ENCODE measurements at places on chromosomes 1 and 21. TPM values are rescaled to one million over a fixed set of nuclear protein-coding genes. Genes with fewer than 3 reads are reported as not detected.

AIRE gene
- not detected for polyA plus RNA-seq

- no peak for DNase-seq
Observed at GRCh38 chr21:41235201-41235600, 67.2 kb downstream of the BACE2 start.

DNA sequence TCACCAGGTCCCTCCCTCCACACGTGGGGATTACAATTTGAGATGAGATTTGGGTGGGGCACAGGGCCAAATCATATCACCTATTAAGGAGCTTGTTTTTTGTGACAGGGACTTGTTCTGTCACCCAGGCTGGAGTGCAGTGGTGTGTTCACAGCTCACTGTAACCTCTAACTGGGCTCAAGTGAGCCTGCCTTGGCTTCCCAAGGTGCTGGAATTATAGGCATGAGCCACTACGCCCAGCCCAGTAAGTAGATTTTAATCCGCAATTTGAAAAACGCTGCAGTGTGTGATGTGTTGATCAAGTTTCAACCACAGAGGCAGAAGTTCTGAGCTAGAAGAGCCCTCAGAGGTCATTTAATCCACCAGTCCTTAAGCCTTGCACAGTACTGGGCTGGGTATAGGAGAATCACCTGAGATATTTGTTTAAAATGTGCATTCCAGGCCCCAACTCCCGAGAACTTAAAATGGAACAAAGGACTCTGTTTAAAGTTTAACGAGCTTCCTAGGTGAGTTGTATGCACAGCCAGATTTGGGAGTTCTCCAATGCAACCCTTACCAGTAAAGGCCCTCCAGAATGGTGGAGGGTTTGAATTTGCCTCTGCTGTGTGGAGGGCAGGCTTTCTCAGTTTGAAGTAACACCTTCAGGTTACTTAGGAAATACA lies 13.4 kb downstream of the RPL11 start:
- DNase-seq, result peak; percentile 35

- DNase-seq, result no peak
Observed at GRCh38 chr1:184954232-184954995, 19.9 kb downstream of the NIBAN1 start.

- DNase-seq, result no peak
Observed at GRCh38 chr1:93594603-93594880, 87.1 kb downstream of the BCAR3 start.
